ENCODE measurements at places on chromosomes 4 and X.

GRCh38 chr4:177204126-177204525, 105.5 kb upstream of the NEIL3 start:
- DNase-seq, result no peak

DNA sequence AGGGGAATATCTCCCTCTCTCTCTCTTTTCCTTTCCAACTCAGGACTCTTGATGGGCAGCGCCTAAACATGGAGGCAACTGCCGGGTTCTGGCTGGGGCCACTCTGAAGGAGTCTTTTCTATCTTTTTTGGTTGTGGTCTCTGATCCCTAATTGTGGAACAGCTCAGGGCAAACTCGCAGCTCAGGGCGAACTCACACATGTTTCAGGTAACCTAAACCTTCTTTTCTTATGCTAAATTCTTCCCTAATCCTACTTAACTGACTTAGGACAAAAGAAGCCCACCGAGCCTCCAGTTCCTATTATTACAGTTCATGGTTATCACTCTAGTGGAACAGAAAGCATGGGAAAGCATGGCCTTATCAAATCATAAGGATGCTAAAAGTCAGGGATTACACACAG, 21.3 kb downstream of the ETDA start:
- DNase-seq, result no peak

DNA sequence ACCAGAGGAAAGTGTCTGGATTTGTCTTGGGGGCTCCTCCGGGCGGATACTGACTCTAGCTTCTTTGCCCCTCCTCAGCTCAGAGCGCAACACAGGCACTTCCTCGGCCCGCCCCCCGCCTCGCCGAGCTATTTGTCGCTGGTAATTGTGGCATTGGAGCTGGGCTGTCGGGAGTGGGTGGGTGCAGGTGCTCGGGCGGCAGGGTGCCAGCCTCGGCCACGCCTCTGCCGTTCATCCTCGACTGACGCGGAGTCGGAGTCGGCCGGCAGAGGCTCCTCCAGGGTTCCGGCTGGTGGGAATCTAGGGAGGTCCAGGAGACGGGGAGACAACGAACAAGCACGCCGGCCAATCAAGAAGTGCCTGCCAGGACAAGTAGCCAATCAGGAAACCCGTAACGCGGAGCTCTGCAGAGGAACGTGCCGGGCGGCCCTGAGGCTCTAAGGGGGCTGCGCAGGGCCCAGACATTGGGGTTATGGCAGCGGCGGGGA, 3.9 kb upstream of the SYN1 start:
- no peak for DNase-seq

DNA sequence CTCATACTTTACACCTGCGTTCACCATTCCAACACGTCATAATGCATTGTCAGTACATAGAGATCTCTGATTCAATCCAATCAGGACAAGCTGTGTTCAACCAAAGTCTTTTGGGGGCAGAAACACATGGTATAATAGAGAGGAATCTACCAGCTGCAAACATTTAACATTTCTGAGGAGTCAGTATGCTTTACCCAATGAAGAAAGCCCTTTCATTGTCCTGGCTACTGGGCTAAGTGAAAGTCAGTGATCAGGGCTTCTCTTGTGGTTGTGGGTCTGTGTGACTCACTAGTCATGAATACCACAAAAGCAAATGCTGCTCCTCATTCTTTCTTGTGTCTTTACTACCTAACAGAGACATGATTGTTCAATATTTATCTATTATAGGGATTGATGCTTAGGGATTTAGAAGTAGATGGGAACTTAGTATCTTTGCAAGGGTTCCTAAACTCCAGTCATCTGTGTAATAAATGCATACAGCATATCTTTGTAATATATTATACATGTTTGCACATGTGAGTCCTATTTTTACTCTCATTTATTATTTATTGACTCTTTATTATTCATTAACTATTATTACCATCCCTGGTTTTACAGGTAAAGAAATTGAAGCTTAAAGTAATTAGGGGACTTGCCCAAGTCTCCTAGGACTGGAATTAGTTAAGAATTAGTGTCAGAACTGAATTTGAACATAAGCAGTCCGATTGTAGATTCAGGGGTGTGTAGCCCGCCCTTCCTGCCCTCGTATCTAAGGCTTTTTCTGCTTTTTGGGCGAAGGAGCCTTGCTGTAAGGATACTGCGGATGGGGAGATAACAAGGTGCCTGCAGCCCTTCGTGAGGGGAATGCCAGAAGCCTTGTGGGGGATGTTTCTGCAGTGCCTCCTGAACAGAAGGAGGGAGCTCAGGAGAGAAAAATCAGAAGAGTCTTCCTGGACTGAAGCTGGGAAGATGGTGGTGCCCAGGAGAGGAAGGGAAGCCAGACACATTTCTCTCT, 353.1 kb upstream of the BOD1L1 start:
- DNase-seq, result no peak

DNA sequence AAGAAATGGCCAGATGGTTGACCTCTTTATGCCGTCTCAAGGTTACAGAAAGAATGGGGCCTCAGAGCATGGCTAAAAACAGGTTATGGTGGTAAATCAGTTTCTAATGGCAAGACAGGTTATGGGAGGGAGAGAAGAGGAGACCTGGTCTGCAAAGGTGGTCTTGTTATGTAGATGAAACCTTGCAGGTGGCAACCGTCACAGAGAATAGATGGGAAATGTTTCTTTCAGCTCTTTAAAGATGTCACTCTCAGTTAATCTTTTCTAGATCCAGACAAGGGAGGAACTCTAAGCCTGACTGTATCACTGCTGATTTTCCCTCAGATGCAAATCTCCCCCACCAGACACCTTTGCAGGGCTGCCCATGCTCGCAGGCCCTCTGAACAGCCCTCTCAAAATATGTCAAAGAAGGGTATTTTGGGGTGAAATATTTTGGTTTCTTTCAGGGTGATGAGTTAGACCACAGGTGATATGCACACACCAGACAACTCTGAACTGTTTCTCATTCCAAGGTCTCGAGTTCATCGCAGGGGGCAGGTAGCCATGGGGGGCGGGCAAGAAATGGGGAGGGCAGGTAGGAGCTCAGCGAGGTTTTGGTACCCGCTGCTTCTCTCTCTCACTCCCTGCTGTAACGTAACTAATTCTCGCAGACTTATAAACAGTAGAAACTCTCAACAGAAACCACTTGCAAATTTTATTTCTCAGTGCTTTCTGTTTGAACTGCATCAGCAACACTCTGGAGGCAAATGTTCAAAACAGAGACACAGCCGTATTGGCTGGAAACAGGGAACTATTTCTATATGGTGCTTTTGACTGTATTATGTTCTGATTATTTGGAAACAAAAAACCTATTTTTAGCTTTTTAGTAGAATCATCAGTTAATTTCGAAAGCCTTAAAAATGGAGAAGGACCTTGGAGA, 32.4 kb downstream of the CASP3 start:
- no peak for DNase-seq

GRCh38 chr4:61531188-61531587, 331.1 kb downstream of the ADGRL3 start:
- DNase-seq, result no peak

DNA sequence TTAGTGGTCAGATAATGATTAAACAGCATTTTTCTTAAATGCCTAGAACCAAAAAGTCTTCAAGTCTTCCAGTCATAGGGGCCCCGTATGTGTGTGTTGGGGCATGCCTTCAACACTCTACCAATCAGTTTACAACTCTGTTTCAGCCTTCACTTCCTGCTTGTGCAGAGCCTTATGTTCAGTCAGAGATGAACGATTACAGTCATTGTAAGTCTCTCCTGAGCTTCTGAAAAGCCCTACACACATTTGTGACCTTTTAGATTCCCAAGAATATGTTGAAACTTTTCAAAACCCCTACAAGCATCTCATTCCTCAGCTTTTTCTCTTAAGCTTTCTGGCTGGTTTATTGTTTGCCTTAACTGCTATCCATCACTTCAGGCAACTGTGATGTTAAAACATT, 591.2 kb downstream of the ZNF674 start:
- DNase-seq, result no peak

DNA sequence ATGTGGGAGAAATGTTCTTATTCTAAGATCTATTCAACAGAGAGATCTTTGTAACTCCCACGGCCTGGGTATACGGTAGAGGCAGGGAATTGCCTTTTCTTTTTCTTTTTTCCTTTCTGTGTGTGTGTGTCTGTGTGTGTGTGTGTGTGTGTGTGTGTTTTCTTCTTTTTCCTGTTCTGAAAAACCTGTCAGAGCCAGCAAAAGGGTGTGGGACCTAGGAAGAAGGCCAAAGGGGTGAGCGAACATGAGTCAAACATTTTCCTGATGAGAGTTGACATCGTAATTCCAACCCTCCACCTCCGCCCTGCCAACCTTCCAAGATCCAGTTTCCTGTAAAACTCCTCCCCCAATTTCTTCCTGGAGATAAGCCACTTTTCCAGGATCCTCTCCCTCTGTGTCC, 2.8 kb upstream of the CHIC2 start:
- no peak for DNase-seq

DNA sequence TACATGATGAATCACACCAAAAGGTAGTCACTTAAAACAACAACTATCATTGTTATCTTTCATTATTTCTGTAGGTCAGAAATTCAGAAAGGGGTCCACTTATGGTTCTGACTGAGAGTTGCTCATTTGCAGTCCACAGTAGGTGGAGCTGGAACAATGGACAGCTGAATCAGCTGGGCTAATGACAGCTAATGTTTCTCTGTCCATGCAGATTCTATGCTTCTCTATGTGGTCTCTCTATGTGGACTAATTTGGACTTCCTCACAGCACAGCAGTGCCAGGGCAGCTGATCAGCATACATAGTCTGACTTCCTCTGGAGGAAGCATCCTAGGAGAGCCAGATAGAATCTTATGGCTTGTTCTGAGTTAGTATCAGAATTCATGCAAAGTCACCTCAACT, 131.7 kb upstream of the INTU start:
- DNase-seq, result no peak

DNA sequence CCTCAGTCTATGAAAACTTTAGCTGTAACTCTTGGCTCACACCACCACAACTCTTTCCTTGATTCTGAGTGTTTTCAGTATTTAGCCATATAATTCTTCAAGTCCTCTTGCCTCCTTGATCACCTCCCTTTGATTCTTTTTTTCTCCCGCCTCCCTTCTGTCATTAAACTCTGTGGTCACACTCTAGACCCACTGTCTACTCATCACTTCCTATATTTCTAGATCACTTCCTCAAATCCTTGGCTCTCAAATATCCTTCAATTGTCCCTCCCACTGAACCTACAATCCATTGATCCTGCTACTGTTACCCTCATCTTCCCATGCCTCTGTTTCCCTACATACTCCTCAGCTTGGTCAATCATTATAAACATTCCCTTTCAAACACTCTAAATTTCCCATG, 12.4 kb upstream of the CXXC4 start:
- DNase-seq, result no peak

DNA sequence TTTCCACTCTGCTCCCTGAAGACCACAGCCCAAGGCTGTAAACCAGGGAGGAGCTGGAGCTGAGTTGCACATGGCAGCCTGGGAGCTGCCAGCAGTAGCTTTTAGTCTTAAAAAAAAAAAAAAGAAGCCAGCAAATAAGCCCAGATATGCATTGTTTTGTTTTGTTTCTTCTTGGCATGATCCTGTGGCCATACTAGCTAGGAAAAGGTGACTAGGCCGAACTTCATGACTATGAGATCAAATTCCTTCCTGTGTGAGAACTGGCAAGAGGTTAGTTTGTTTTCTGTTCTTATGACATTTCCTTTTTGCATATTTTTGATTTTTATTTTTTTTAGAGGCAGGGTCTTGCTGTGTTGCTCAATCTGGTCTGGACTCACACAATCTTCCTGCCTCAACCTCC, 323.3 kb downstream of the DCTD start:
- DNase-seq, result no peak

- no peak for DNase-seq
Measured at GRCh38 chr4:47209833-47210232, 178.5 kb downstream of the GABRB1 start.

DNA sequence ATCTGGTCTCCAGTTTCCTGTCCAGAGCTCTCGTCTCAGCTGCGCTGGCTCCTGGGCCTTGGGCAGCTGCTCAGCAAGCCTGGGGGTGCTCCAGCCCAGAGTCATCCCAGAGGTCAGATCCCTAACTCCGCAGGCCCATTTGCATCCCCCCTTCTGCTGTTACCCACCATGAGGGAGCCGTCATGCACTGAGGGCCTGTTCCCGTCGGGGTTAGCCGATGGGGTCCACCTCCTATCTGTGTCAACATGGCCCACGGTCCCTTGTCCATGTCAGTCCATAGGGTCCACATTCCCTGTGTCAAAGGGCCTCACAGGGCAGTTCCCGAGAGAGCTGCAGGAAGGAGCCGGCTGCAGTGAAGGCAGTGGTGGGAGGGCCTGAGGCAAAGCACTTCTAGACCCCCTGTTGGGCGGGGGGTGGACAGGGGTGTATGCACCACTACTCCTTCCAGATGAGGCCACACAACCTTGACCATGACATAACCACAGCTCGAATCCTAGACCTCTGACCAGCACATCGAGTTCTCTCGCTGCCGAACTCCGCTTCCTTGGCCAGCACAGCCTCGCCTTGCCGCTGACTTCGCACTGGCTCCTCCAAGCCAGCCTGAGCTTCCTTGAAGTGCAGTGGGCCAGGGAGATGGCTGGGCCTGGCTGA, 24.9 kb downstream of the WDR1 start:
- no peak for DNase-seq

- DNase-seq, result no peak
Measured at GRCh38 chr4:164815711-164816110, 61.3 kb upstream of the APELA start.

DNA sequence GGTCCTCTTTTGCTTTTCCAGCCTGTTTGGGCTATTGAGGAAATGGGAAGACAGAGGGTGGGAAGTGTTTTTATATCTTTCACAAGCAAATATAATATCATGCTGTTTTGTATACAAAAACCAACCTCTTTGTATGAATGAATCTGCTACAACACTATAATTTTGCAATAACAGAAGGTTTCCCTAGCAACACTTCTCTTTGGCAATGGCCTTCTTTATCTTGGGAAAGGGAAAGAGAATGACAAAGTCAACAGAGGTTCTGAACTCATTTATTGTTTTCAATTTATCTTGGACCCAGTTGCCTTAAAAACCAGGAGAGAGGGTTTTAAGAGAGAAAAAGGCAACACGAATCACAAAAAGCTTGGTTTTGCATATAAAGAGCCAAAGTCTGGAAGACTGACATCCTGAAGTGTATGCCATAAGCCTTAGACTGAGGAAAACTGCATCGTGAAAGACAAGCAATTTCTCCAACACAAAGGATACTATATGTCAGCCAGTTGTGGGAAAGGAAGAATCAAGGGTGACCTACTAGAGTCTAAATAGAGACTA, 121.8 kb upstream of the FAM241A start:
- DNase-seq, result no peak

- DNase-seq, result no peak
Measured at GRCh38 chr4:89619206-89619962, 217.6 kb downstream of the SNCA start.

GRCh38 chrX:46991664-46992063, 79.4 kb downstream of the JADE3 start:
- DNase-seq, result no peak

DNA sequence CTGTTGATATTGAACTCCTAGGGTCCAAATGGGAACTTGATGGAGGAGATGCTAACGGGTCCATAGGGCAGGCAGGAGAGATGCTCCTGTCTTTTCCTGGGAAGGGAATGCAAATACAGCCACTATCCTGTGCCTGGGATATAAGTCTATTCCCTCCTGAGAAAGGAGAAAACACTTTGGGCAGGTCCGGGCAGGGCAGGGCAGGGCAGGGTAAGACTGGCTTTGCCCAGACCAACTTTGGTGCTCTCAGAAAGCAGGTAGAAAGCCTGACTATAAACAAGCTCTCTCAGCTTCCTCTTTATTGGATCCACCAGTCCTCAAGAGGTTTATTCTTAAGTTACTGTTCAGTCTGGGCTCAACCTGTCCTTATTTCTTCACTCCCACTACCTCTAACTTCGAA, 232.3 kb downstream of the PTTG2 start:
- DNase-seq, result no peak

Data from T-helper 17 cell (primary cell).